ENCODE measurements at places on chromosomes 4 and X.
A peak's percentile ranks its signal among the peaks of the same experiment; 100 is the strongest.

DNA sequence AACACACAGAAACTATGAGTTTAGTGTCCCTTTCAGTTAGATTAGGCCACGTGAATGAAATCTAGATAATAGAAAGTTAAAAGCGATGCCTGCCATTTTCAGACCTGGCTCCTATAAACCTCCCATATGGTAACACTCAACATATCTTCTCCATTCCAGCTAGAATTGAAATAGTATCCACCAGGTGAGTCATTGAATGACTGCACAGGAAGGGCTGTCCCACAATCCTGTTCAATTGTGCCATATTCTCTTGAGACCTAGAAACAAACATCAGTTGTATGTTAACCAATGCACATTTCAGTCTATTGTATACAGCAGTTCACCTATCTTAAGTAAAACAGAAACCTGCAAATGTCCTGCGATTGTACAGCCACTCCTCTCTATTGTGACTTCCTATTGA is 659.3 kb upstream of the SLIT2 start:
- no peak for DNase-seq

DNA sequence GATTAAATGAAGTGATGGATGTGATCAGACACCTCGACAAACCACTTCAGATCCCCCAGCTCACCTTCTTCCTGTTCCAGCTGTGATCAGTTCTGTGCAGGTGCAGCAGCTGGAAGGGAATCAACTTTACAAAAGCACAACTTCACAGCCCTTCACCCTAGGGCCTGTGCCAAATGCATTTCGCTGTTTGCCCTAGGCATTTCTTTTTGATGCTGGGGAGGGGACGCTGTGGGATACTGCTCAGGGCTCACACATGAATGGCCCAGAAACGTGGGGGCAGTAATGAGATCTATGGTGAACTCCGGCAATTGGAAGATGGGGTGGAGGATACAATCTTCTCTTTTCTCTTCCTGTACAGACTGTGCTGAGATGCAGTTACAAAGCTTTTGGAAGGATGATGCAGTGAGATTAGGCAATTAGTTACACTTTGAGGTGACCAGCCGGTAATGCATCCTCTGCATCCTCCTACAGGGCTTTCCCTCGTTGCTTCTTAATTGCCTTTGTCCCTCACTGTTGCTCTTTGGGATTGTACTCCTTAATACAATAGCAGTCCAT is 215.1 kb upstream of the PITX2 start:
- no peak for DNase-seq

- DNase-seq = no peak
Observed at GRCh38 chr4:123037804-123038203, 115.4 kb upstream of the NUDT6 start.

- DNase-seq = no peak
Observed at GRCh38 chrX:109270580-109271484, 211.1 kb downstream of the GUCY2F start.

- DNase-seq = no peak
Observed at GRCh38 chr4:56414135-56414670, 21.2 kb downstream of the PPAT start.

GRCh38 chr4:104973708-104974107 is 173.0 kb upstream of the TET2 start:
- no peak for DNase-seq

DNA sequence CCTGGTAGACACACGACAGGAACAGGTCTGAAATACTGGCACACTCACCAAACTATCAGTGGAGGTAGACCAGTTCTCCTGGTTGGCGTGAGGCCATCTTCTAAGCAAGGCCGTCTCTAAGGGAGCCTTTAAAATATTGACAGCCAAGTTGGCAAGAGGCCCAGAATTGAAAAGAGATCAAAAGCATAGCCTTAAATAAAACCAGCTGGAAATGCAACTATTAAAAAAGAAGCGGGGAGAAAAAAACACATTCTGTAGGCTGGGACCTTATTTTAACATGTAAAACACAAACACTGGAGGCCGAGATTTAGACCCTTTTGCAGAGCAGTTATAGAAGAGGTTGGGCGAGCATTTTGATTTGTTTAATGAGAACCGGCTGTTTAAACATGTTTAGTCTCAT is 233.0 kb upstream of the CLNK start:
- peak; percentile 49 for DNase-seq

GRCh38 chr4:174316546-174316945 is 32.8 kb downstream of the CEP44 start:
- DNase-seq = no peak

- DNase-seq = no peak
Observed at GRCh38 chr4:123043793-123044425, 121.5 kb upstream of the NUDT6 start.

DNA sequence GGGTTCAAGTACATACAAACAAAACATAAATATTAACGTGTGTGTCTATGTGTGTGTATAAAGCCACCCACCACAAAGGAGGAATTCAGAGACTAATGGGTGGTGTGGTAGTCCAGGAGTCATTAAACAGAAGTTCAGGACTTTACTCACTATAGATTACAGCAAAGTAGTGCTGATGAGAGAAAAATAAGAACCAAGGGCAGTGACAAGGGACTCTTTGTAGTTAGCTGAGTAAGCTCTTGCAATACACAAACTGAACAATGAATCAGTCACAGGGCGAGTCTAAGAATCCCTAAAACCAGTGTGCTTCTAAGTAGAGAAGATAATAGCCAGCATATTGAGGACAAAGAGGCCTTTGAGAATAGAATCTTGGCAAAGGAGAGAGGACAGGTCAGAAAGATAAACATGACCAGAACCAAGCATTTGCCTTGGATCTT is 232.4 kb downstream of the PPP3CA start:
- no peak for DNase-seq

DNA sequence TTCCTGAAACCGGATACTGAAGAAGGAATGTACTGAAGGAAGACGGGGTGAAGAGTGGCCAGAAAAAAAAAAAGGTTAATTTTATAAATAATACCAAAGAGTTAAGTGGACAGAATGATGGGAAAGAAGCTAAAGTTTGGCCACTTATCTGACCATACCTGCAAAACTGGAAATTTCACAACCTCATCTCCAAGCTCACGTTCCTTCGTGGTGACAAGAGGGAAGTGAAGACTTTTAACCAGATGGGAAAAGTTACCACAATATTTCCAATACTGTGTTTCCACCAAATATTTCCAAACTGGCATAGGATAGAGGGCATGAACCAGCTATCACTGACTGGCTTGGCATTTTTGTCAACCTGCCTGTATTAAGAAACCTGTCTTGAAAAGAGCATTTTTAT is 56.4 kb downstream of the MAML3 start:
- no peak for DNase-seq

DNA sequence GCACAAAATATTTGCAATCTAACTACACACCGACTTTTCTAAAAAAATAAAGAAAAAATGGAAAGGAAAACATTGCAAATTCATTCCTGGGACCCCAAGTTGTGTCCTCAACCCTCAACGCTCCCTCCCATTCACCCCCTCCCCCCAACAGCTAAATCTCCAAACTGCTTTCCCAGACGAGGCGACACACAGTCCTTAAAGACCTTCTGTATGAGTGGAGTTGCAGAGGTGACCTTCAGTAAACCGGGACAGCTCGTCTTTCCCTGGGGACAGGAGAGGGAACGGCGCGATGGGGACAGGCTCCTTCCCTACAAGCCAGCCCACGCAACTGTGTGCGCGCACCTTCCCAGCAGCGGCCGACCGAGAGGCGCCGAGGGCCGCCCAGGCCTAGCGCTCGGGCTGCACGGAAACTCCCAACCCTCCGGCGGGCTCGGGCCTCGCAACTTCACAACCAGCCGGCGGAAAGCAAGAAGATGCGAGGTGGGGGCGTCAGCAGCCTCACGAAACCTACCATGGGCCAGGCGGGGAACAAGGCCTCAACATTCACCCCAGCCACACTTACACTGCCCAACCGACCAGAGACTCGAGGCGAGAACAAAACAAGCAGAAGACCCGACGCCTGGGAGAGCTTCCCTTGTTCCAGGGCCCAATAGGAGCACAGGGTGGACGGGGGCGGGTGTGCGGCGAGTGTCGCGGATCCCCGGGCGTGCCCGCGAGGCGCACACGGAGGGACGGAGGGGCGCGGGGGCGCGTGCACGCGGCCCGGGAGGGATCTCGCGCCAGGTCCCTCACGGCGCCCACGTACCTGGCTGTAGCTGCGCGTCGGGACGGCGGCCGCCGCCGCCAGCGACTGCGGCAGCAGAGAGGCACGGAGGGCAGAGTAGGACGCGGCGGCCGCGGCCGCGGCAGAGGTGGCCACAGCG is 763 bp downstream of the GRSF1 start:
- peak; percentile 70 for DNase-seq

- no peak for DNase-seq
Observed at GRCh38 chr4:147831551-147832171, 99.8 kb downstream of the ARHGAP10 start.

DNA sequence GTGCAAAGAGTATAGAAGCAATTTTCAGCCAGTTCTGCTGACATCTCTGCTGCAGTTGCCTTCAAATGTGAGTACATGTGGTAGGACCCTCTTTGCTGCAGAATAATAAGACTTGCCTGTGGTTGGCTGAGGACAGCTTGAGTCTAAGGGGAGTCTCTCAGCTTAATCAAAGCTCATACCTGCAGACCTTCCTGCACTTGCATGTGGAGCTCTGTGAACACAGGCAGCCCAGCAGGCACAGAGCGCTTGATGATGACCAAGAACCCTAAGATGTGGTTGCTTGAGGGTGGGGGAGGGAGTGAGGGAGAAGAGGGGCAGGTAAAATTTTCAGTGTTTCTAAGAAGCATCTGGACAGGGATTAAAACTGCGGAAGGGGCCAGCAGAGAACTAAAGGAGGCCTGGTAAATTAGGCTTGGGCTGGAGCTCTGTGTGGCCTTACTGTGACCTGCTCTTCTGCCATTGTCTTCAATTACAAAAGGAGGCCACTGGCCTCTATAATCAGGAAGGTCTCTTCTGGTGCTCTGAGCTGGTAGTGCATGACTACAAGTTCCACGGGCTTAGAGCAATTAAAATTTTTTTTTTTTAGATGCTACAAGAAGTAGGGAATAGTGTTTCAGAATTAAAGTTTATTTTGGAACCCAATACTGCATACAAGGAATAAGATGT is 59.9 kb upstream of the CHRNA9 start:
- DNase-seq = no peak

GRCh38 chr4:103415801-103416200 is 217.7 kb upstream of the CENPE start:
- no peak for DNase-seq

DNA sequence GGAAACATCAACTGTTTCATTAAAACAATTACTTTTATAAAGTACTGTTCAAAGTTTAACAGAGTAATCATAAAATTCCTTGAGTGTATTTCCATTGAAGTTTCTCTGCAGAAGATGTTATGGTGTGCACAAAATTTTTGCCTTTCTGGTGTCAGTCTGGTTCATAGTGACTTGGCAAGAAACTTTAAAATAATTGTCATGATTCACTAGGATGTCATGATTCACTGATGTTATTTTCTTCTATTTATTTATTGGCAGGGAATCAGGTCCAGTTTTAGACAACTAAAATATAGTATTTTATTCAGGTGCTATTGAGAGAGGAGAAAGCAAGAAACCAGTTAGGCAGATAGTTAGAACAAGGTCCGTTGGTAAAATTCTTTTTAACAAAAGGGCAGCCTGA is 3.8 kb downstream of the UGT2A1 start:
- no peak for DNase-seq

- DNase-seq = no peak
Observed at GRCh38 chr4:108607079-108607815, 13.1 kb upstream of the RPL34 start.

GRCh38 chr4:18103876-18104605 is 82.5 kb upstream of the LCORL start:
- DNase-seq = no peak

- no peak for DNase-seq
Observed at GRCh38 chr4:8594097-8595038, 1.8 kb downstream of the CPZ start.

- DNase-seq = no peak
Observed at GRCh38 chr4:13514722-13515121, 29.6 kb downstream of the NKX3-2 start.

DNA sequence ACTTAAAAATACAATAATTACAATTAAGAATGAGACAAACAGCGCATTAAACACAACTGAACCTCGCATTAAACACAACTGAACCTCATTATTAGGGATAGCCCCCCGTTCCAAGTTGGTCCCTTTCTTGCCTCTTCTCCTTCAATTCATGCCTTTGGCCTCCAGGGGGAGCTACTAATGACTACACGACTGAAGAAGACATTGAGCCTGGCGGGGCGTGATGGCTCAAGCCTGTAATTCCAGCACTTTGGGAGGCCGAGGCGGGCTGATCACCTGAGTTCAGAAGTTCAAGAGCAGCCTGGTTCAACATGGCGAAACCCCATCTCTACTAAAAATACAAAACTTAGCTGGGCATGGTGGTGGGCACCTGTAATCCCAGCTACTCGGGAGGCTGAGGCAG is 56.4 kb upstream of the NWD2 start:
- no peak for DNase-seq

- DNase-seq = peak; percentile 27
Observed at GRCh38 chrX:44871931-44872820, 812 bp upstream of the KDM6A start.

GRCh38 chr4:88939697-88940096 is 117.3 kb downstream of the FAM13A start:
- no peak for DNase-seq

DNA sequence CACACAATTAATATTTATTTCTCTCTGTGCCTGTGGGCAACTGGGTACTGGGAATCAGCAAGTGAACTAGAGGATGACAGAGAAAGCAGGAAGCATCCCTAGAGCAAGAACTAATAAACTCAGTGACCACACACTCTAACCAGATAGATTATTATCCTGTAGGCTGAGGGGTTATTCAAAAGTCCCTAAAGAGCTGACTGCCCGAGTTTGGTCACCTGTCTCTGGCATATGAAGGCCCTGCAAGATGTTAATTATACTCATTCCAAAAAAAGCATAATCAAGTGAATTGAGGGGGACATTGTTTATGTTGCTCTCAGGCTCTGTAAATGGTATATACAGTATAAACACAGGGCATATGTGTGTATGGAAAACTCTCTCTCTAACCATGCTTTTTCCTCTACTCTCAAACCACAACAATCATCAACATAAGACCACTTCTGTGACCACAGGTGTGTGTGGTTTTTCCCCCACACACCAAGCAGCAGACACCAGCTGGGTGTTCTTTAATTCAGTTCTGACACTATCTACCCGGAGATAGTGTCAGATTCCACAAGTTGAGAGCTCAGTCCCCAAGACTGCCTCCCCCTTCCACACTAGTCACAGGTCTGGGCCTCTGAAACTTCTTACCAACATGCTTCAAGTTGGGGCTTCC is 6.2 kb upstream of the HPSE start:
- no peak for DNase-seq

GRCh38 chr4:114698231-114698630 is 99.6 kb downstream of the UGT8 start:
- no peak for DNase-seq

GRCh38 chrX:109600237-109600651 is 24.7 kb downstream of the KCNE5 start:
- DNase-seq = no peak

- no peak for DNase-seq
Observed at GRCh38 chr4:95547715-95548471, 880 bp downstream of the UNC5C start.

GRCh38 chrX:23334848-23335599 is at the start of gene PTCHD1:
TSS of gene PTCHD1 (plus strand) at chrX:23334849. CDS start at chrX:23334876, 27 bp downstream.
- DNase-seq = no peak
